ENCODE measurements at places on chromosomes 4 and X.

- H3K4me1 ChIP-seq, result no peaks in the 10 kb centered on the region
- peaks cover 8% of the 10 kb centered on the region for H3K27me3 ChIP-seq
- H3K36me3 ChIP-seq, result no peaks in the 10 kb centered on the region
- H3K27ac ChIP-seq, result no peak overlapping the region
- no peak overlapping the region for H3K4me3 ChIP-seq
- DNase-seq, result no peak
Measured at GRCh38 chr4:26485684-26486083, 4.6 kb downstream of the CCKAR start.

DNA sequence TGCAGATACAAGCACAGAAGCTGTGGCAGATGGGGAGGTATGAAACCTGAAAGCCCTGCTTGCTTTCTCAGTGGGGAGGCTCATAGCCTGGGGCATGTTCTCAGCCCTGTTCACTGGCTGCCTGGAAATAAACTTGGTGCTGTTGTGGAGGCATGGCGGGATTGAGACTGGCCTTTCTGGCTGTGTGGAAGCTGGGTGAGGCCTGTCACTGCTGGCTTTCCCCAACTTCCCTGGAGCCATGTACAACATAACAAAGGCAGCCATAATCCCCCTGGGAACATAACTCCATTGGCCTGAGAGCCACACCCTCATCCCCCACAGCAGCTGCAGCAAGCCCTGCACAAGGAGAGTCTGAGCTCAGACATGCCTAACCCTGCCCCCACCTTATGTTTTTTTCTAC is 237.7 kb upstream of the TLL1 start:
- no peaks in the 10 kb centered on the region for H3K4me1 ChIP-seq
- no peak overlapping the region for H3K27ac ChIP-seq

GRCh38 chrX:12309744-12310076 is 171.4 kb downstream of the FRMPD4 start:
- no peak overlapping the region for H3K27ac ChIP-seq
- H3K27me3 ChIP-seq, result no peaks in the 10 kb centered on the region
- no peaks in the 10 kb centered on the region for H3K4me1 ChIP-seq
- no peak for DNase-seq

- H3K27me3 ChIP-seq, result no peaks in the 10 kb centered on the region
- no peaks in the 10 kb centered on the region for H3K36me3 ChIP-seq
Measured at GRCh38 chr4:85886665-85887064, 411.7 kb downstream of the ARHGAP24 start.

GRCh38 chr4:106269711-106270110 is 46.3 kb downstream of the TBCK start:
- H3K27me3 ChIP-seq, result no peaks in the 10 kb centered on the region
- peaks cover 5% of the 10 kb centered on the region for H3K36me3 ChIP-seq
- H3K27ac ChIP-seq, result no peak overlapping the region

DNA sequence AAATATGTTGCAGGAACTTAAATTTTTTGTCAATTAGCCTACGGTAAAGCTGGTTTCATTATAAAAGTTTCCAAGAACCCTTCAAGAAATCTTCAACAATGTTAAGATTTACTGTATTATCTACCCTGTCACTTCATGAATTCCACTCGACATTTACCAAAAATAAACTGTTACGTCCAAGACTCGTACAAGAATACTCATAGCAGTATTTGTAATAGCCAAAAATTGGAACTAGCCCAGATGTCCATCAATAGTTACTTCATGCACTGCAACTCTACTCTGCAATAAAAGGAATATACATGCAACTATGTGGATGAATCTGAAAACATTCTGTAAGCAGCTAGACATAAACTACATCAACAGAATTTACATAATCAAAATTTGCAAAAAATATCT is 13.4 kb downstream of the RBMX start:
- no peaks in the 10 kb centered on the region for H3K27me3 ChIP-seq
- H3K36me3 ChIP-seq, result peaks cover 73% of the 10 kb centered on the region
- H3K4me3 ChIP-seq, result no peak overlapping the region
- no peak for DNase-seq
- H3K27ac ChIP-seq, result peak overlapping the region; percentile 33
- H3K4me1 ChIP-seq, result peaks cover 30% of the 10 kb centered on the region

DNA sequence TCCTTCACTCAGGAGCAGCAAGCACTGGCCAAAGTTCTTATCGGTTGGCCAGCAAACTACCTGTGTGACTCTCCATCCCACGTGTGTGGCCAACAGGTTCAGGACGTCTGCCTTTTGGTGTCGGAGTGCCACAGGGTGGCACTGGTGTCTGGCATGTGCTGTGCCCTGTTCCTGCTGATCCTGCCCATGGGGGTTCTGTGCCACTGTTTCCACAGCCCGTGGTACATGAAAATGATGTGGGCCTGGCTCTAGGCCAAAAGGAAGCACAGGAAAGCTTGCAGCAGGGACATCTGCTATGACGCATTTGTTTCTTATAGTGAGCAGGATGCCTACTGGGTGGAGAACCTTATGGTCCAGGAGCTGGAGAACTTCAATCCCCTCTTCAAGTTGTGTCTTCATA is 4.6 kb upstream of the TLR2 start:
- no peak overlapping the region for H3K27ac ChIP-seq
- no peak overlapping the region for H3K4me3 ChIP-seq
- H3K27me3 ChIP-seq, result peaks cover 40% of the 10 kb centered on the region
- peaks cover 4% of the 10 kb centered on the region for H3K36me3 ChIP-seq

- no peak for DNase-seq
- H3K27ac ChIP-seq, result no peak overlapping the region
- H3K4me3 ChIP-seq, result no peak overlapping the region
- peaks cover 2% of the 10 kb centered on the region for H3K27me3 ChIP-seq
- no peaks in the 10 kb centered on the region for H3K4me1 ChIP-seq
Measured at GRCh38 chr4:72305620-72306019, 263.4 kb downstream of the ADAMTS3 start.

DNA sequence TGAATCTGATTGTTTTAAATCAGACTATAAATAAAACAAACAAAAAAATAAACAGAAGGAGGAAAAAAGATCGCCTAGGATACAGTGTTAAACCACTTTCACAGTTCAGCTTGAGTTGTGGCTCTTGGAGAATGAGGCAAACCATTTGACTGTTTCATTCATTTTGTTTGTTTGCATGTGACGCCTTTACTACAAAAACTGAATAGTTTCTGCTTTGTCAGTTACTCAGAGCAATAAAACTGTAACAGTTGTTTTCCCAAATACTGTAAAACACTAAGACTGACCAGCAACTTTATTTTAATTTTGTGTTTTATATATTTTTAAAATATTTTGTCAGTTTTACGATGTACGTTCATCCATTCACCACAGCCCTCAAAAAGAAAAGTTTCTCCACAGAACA is 214.5 kb downstream of the FBXW7 start:
- no peak for DNase-seq
- no peaks in the 10 kb centered on the region for H3K27me3 ChIP-seq
- H3K4me1 ChIP-seq, result peaks cover 3% of the 10 kb centered on the region
- no peak overlapping the region for H3K27ac ChIP-seq

GRCh38 chrX:152600853-152601633 is 36.7 kb upstream of the GABRQ start:
- no peaks in the 10 kb centered on the region for H3K4me1 ChIP-seq
- H3K27me3 ChIP-seq, result no peaks in the 10 kb centered on the region
- no peak for DNase-seq
- H3K36me3 ChIP-seq, result no peaks in the 10 kb centered on the region
- no peak overlapping the region for H3K4me3 ChIP-seq

- peaks cover 47% of the 10 kb centered on the region for H3K4me1 ChIP-seq
- H3K27me3 ChIP-seq, result no peaks in the 10 kb centered on the region
- peaks cover 72% of the 10 kb centered on the region for H3K36me3 ChIP-seq
- H3K4me3 ChIP-seq, result no peak overlapping the region
- no peak for DNase-seq
Measured at GRCh38 chr4:87050596-87050995, 115.8 kb downstream of the AFF1 start.

GRCh38 chrX:122790376-122791095 is 393.5 kb upstream of the GRIA3 start:
- H3K4me1 ChIP-seq, result no peaks in the 10 kb centered on the region
- H3K36me3 ChIP-seq, result no peaks in the 10 kb centered on the region
- no peak overlapping the region for H3K27ac ChIP-seq
- H3K27me3 ChIP-seq, result no peaks in the 10 kb centered on the region
- no peak for DNase-seq
- no peak overlapping the region for H3K4me3 ChIP-seq

- no peak for DNase-seq
- no peaks in the 10 kb centered on the region for H3K27me3 ChIP-seq
- no peaks in the 10 kb centered on the region for H3K36me3 ChIP-seq
- no peak overlapping the region for H3K27ac ChIP-seq
Measured at GRCh38 chrX:123771449-123772064, 38.7 kb upstream of the THOC2 start.

DNA sequence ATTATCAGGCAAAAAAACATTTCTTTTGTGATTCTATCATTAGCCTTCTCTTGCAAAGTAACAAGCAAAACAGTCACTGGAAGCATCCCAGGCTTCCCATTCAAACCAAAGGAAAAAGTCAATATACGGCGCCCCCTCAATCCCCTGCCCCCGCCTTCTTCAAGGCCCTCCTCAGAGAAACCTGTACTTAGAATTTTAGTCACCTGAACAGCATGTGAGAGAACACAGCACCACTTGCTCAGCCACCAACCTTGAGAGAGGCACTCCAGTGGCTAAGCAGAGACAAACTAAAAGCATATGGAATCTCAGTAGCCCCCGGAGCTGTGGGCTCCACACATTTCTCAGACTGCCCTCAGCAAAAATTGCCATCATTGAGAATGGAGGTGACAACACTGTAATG is 25.2 kb downstream of the LEF1 start:
- H3K4me3 ChIP-seq, result peak overlapping the region; percentile 54
- peak overlapping the region; percentile 78 for H3K27ac ChIP-seq
- no peak for DNase-seq
- no peaks in the 10 kb centered on the region for H3K27me3 ChIP-seq
- peaks cover 42% of the 10 kb centered on the region for H3K36me3 ChIP-seq

DNA sequence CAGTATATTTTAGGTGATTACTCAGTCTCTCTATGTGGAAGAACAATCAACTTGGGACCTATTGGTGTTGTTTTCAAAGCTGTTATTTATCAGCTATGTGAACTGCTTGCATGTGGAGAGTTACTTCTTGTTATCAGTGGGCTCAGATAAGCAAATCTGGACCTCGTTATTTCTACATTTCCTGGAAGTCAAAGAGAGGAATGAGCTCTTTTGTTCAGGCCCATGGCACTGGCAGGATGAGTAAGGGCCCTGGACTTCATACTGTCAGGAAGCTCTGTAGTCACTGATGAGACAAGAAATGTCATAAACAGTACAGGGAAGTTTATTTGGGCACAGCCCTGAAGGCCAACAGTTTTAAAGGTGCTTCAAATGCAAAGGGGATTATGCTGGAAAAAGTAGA is 760.6 kb upstream of the EPHA5 start:
- H3K27me3 ChIP-seq, result no peaks in the 10 kb centered on the region
- no peak overlapping the region for H3K27ac ChIP-seq
- H3K4me1 ChIP-seq, result no peaks in the 10 kb centered on the region
- H3K4me3 ChIP-seq, result no peak overlapping the region
- no peaks in the 10 kb centered on the region for H3K36me3 ChIP-seq
